Stromal cell of bone marrow (primary cell): ENCODE measurements at places on chromosomes 6 and 20.

DNA sequence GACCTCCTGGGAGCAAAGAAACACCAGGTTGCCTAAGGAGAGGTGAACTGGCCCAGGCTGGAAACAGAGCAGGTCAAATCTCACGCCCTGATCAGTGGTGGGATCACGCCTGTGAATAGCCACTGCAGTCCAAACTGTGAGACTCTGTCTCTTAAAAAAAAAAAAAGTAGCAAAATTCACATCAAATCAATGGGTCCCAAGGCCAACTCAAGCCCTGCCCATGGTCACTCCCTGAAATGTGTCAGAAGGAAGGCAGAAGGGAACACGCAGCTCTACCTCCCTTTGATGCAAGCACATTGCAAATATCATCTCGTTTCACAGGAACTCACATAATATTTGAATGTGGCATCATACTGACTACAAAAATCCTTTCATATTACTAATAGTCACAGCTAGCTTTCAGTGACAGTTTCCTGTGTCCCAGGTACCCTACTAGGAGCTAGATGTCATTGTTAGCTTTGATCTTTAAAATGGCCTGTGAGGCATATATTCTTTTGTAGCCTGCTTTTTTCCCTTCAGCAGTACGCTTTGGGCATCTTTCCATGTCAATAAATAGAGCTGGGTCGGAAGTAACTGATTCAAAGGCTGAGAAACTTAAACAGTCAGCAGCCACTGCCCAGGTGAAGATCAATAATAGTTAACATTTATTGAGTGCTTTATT lies 14.4 kb upstream of the TTPAL start:
- no peak for DNase-seq

GRCh38 chr6:154491567-154492470 lies 18.7 kb downstream of the CNKSR3 start:
- DNase-seq: no peak

DNA sequence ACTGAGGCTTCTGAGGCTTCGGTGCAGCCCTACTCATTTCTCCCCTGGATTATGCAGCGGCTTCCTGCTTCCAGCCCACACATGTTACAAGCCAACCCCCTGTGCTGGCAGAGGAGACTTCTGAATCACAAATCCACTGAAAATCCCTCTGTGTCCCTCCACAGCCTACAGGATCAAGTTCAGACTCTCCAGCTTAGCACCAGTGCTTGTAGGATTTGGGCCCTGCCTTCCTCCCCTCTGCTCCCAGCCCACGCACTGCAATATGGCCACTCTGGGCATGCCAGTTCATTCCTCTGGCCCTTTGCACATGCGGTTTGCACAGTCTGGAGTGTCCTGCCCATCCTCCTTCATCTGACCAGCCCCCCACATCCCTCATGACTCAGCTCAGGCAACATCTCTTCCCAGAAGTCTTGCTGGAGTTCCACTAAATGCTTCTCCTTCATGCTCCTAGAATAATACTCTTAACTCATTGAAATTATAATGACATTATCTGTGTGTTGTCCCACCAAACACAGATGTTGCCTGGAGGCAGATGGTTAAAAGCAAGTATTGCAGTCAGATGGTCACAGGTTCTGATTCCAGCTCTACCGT lies 15.9 kb upstream of the MDGA1 start:
- peak; percentile 90 for DNase-seq

DNA sequence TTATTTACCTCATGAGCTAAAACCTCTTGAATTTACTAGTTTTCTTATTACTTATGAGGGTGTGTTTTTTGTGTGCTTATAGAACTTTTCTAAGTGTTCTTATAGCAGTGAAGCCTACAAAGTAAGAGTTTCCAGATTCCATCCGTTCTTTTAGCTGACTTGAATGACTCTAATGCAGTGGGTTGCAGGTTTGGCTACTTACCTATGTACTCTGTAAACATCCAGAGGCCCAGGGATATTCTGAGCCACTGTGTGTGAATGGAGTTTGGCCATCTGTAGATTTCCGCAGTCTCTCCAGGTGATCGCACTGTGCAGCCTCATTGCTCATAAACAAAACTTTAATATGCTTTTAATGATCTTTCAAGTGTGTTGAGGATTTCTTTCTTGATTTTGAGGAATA lies 157.8 kb downstream of the MYO6 start:
- DNase-seq: no peak

DNA sequence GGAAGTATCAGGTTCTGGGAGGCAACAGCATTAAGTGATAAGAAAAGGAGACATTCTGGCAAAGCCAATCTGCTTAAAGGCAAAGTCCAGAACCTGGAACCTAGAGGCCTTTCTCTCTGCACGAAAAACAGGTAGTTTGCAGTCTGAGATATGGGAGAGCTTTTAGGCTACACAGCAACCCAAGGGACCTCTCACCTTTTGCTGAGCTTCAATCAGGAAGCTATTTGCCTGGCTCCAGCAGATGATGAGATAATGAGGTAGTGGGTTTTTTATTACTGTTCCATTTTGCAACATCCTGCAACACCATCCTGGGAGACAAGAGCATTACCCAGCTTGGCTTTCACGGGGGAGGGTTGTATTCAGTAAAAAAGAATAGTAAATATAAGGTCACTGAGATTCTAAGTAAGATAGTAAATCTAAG lies 143.1 kb downstream of the ADGRG6 start:
- DNase-seq: no peak

GRCh38 chr6:111199935-111200334 lies 112.6 kb downstream of the SLC16A10 start:
- DNase-seq: no peak

DNA sequence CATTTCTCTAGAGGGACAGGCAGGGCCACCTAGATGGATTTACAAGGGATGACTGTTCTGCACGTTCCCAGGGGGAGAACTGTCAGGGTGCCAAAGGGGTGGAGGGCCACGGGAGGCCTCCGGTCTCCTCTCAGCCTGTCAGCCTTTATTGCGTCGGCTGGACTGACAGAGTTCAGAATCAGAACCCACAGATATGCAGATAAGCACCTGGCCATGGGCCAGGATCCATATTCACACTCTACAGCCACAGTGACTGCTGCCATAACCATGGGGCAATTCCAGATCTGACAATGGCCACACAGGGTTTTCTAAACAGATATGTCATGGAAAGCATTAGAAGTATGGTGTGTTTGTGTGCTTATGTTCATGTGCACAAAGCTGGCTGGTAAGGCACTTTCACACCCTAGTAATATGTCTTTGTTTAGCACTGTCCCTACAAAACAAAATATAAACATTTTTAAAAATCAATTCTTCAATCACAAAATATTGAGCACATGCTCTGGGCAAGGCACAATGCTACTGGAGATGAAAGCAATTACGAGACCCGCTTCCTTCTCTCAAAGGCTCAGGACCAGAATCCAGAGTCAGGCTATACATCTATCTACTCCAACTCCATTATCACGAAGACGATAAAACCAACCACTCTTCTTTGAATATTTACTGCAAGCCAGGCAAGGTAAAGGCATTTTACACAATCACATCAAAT lies 29.1 kb downstream of the TRAM2 start:
- no peak for DNase-seq
